NCI-H1436 (cell line): ENCODE measurements at places on chromosomes 13 and 19.

DNA sequence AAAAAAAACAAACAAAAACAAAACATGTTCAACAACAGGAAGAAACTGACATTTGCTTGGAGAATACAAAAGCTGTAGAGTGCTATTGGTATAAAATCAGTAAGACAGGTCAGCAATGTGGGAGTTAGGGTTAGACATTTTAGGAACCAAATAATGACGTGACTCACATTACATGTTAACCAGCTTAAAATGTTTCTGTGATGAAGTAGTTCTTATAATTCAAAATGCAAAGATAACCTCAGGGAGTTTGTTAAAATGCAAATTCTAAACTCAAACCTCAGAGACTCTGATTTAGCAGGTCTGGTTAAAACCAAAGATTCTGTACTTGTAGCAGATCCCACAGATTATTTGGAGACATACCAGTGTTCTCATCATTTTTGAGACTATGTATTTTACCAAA is 549.4 kb upstream of the SLITRK1 start:
- DNase-seq = no peak

- no peak for DNase-seq
Observed at GRCh38 chr13:84439108-84439507, 556.8 kb upstream of the SLITRK1 start.

DNA sequence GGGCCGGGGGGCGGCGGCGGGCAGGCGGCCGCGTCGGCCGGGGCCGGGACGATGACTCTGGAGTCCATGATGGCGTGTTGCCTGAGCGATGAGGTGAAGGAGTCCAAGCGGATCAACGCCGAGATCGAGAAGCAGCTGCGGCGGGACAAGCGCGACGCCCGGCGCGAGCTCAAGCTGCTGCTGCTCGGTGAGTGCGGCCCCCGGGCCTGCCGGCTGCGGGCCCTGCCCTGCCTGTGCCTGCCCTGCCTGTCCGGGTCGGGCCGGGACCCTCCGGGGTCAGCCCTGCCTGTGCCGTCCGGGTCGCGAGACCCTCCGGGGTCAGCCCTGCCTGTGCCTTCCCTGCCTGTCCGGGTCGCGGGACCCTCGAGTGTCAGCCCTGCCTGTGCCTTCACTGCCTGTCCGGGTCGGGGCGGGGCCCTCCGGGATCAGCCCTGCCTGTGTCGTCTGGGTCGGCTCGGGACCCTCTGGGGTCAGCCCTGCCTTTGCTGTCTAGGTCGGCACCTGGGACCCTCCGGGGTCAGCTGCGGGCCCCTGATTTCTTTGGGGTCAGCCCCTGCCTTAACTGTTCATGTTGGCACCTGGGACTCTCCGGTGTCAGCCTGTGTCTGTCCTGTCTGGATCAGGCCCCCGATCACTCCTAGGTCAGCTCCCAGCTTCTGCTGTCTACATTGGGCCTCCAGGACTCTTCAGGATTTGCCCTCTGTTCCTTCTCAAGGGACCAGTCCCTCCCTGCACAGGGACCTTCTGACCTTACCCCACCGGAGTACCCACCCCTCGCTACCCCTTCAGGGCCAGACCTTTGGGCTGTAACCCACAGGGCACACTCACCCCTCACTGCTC is 659 bp downstream of the GNA11 start:
- no peak for DNase-seq

- no peak for DNase-seq
Observed at GRCh38 chr13:57918086-57918485, 286.5 kb downstream of the PCDH17 start.

- no peak for DNase-seq
Observed at GRCh38 chr13:94588541-94588940, 7.4 kb downstream of the TGDS start.

DNA sequence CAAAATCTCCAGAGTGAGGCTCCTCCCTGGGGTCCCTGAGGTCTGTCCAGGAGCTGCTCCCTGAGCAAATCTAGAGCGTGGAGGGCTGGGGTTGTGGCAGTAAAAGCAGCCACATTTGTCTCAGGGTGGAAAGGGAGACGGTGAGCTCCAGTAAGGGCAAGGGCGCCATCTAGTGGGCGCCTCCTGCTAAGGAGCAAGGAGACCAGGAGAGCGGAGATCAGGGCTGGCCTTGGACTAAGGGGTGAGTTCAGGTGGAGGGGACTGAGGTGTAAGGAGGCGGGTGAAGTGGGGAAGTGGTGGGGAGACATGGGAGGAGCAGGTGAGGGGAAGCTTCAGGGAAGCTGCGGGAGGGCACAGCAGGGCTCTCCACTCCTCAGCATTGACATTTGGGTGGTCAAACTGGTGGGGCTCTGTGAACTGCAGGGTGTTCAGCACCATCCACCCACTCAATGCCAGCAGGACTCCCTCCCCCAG is 5.3 kb upstream of the CEACAM21 start:
- peak; percentile 80 for DNase-seq

DNA sequence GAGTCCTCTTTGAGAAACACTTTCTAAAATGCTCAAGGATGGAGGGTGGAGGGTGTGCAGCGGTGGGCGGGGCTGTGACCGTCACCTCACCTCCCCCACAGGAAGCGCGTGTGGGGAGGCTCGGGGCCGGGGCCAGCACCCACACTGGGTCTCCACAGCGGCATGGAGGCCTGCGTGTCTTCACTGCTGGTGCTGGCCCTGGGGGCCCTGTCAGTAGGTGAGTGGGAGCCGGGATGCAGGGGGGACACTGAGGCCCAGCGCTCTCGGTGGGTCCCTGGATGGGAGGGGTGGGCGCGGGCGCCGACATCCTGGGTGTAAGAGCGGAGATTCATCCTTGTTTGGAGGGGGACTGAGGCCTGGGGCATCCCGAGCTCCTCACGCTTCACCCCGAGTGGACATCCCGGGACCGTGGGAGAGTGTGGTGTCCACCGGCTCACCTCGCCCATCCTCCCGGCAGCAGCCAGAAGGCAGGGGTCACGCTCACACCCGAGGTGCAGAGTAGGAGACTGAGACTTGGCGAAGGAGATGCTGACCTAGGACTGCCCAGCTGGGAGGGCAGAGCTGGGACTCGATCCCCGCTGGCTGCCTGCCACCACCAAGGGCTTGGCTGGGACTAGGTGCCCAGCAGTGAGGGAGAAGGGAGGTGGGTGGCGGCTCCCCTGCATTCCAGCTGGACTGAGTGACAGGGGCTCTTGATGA is at the start of gene GZMM:
GZMM (plus strand) TSS at position 144 of the 699 bp plus-strand sequence; CDS start at position 163, 19 bp downstream.
- no peak for DNase-seq

DNA sequence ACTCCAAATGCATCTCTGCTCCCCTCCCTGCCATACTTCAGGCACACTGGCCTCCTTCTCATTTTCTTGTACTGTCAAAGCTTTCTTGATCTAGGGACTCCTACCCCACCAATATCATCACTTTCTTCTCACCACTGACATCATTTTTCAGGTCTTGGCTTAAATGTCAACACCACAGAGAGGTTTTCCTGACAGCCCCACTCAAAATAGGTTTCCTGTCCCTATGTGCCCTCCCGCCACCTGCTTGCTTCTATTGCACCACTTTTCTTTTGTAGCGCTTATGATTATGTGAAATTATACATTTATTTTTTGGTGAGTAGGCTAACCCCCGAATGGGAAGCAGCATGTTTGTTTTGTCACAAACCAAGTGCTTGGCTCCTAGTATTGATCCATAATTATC is 164.6 kb downstream of the NDFIP2 start:
- peak; percentile 36 for DNase-seq

GRCh38 chr19:48716562-48717291 is 2.8 kb downstream of the MAMSTR start:
- no peak for DNase-seq

DNA sequence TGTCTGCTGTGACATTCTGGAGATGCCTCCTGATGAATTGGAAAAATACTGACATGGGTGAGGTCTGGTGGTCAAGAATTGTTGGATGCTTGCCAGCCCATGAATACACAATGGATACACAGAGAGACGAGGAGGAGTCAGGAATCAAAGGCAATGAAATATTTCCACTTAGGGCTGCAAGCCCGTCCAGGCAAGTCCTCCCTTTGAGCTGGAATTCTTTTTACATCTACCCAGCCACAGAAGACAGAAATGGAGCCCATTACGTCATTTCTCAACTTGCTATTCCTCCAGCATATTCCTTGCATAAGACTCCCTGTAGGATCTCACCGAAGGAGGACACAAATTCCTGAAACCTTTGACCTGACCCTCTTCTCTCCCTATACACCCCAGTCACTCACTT is 15.7 kb upstream of the IGFL4 start:
- no peak for DNase-seq

DNA sequence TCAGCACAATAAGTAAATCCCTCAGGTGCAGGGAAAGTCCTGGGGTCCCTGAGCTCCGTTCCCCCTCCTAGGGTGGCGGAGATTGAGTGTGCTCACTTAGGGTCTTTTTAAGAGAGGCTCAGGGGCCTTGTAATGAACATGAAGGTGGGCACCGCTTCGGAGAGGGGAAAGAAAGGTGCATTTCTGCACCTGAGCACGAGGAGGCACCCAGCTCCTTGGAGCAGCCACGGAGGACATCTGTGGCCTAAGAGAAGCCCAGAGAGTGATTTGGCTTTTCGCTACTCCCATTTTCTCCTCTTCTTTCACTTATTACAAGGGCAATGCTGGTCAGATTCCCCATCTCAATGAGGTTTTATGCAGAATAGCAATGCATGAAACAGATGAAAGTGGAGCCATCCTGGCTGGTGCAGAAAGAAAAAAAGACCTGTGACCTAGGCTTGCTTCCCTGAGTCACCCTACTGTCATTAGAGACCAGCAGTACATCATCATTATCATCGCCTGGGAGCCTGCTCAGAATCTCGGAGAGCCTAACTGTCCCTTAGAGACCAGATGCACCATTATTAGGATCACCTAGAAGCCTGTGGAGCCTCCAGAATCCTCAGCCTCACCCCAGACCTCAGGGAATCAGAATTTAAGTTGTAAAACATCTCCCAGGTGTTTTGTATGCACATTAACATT is 86.6 kb upstream of the RAP2A start:
- DNase-seq = no peak

- DNase-seq = no peak
Observed at GRCh38 chr13:93848247-93848646, 621.6 kb downstream of the GPC6 start.

DNA sequence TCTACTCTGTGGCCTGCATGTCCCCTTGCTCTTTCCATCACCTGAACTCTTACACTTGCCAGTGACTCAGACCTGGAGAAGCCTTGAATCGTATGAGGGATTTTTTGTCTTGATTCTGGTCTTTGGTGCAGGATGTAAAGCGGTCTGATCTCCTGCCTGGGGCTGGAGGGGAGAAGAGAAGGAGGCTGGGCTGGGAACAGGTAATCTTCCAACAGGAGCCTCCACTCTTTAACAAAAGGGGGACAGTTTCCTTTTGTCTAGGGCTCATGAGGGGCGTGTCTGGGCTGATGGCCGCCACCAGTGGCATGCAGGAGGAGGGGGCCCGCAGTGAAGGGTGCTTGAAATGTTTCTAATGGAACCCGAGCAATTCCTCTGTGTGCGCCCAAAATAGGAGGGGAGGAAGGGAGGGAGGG is 24.7 kb downstream of the NFIX start:
- DNase-seq = no peak

DNA sequence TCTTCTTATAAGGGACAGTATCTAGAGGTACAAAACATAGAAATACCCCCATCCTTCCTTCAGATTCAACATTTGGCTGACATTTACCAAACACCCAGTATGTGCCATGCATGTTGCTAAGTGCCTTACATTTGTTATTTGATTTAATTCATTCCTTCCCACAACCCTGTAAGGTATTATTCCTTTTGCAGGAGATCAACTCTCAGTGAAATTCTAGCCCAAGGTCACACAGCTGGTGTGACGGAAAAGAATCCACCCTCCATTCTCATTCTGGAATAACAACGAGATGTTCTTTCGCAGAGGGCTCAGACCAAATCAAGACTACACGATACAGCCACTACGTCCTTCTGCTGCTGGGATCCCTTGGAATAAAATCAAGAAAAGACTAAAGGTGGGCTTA is 67.8 kb downstream of the C13orf42 start:
- DNase-seq = no peak

- DNase-seq = peak; percentile 88
Observed at GRCh38 chr13:84126671-84127171, 244.4 kb upstream of the SLITRK1 start.

GRCh38 chr19:50777261-50777660 is 7.0 kb downstream of the GPR32 start:
- no peak for DNase-seq

- no peak for DNase-seq
Observed at GRCh38 chr13:24267274-24267673, 42.1 kb upstream of the C1QTNF9 start.

DNA sequence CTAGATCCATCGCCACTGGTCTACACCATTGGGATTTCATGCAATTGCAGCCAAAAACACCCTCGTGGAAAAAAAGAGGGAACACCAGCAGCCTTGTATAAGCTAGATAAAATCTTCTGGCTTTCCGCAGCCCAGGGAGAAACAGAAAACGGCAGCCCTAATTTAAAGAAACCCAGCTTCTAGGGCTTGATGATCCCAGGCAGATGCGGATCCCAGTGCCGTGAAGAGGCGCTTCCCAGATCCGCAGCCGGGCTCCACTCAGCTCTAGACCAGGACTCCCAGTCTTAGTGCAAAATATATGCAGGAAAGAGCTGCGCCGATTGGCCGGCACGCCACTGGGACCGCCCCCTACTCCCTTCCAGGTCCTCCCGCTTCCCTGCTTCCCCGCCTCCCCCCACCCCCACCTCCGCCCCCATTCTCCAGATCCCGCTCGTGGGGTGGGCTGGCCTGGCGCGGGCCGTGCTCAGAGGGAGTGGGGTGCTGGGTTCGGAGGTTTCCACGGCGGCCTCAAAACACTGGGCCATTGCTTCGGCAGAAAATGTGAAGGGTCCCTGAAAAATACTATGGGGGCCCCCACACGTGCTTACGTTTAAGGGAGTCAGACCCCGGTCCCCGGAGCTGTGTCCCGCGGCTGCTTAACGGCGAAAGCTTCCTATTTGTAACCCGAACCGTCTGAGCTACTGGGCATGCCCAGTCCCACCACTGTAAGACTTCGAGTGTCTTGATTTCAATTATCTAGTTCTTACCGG is 63.1 kb downstream of the SERP2 start:
- DNase-seq = peak; percentile 77

- no peak for DNase-seq
Observed at GRCh38 chr19:14371301-14371821, 9.9 kb upstream of the ADGRE5 start.

DNA sequence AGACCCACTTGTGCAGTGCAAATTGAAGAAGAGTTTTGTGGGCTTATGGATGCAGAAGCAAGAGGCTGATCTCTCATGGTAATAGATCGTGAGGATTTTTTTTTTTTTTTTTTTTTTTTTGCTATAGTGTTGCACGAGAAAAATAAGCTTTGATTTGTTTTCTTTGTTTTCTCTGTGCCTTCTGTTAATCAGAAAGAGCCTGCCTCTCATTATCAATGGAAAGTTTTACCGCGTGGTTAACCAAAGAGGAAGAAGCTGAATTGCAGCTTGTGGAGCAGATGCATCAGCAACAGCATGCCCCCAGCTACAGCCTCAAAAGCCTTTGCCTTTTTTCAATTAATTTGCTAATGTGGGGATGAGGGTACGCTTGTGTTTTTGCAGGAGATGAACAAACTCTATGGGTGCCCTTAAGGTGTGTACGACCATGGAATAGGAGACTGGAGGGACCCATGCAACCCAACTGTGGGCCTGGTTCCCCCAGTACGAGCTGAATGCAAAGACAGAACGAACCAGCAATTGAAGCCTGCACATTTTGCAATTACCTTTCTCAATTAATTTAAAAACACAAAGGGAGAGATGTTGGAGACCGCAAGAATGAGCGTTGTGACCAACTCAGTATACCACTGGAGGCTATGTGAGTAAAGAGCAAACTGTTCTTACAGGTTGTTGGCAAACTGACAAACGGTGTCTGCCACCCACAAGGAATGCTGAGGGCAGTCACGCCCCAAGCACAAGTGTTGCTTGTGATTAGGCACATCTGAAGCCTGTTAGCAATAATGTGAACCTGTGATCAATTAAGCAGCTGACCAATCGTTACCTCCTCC is 58.6 kb upstream of the SPRY2 start:
- no peak for DNase-seq

- peak; percentile 83 for DNase-seq
Observed at GRCh38 chr19:4732680-4733114, 9.1 kb upstream of the DPP9 start.
